ENCODE measurements at places on chromosomes 5 and 9.

- DNase-seq, result no peak
Observed at GRCh38 chr5:4513381-4513780, 626.7 kb upstream of the ADAMTS16 start.

GRCh38 chr5:139131465-139131864, 66.7 kb downstream of the SIL1 start:
- no peak for DNase-seq

DNA sequence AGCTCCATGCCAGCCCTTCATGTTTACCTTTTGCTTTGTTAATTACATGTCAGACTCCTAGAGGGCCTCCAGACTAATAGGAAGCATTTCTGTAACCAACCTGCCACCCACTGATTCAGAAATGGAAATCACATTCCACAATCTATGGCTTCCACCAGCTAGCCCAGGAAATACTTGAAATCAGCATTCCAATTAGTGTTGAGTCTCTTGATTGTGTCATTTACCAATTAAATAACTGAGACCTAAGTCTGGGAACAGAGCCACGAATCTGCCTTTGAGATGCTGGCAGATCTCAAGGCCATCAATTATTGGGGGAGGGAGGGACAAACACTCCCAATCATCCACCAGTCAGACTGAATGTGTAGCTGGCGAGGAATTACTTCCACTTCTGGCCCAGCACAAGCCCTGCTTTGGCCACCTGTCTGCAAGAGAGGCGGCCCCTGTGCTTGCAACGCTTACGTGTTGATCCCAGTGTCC, 27.4 kb upstream of the SAP30L start:
- DNase-seq, result no peak

DNA sequence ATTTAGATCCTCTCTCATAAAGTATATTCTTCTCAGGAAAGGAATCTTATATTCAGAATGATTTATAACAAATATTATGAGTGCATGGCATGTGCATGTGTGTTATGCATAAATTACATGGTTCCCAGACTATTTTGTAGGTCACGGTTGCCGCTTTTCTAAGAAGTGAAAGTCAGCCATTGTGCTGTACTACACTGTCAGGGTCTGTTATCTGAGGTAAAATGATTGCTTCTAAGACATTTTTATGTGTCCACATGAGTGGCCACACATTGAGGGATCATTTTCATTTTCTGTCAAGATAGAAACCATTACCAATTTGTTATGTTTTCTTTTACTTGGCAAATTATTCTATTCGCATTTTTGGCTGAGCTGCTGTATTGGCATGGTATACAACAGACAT, 210.8 kb downstream of the CWC27 start:
- no peak for DNase-seq

- DNase-seq, result no peak
Observed at GRCh38 chr9:98255061-98255577, 330 bp downstream of the TBC1D2 start.

- DNase-seq, result no peak
Observed at GRCh38 chr5:177382423-177383029, 1.7 kb upstream of the SLC34A1 start.

DNA sequence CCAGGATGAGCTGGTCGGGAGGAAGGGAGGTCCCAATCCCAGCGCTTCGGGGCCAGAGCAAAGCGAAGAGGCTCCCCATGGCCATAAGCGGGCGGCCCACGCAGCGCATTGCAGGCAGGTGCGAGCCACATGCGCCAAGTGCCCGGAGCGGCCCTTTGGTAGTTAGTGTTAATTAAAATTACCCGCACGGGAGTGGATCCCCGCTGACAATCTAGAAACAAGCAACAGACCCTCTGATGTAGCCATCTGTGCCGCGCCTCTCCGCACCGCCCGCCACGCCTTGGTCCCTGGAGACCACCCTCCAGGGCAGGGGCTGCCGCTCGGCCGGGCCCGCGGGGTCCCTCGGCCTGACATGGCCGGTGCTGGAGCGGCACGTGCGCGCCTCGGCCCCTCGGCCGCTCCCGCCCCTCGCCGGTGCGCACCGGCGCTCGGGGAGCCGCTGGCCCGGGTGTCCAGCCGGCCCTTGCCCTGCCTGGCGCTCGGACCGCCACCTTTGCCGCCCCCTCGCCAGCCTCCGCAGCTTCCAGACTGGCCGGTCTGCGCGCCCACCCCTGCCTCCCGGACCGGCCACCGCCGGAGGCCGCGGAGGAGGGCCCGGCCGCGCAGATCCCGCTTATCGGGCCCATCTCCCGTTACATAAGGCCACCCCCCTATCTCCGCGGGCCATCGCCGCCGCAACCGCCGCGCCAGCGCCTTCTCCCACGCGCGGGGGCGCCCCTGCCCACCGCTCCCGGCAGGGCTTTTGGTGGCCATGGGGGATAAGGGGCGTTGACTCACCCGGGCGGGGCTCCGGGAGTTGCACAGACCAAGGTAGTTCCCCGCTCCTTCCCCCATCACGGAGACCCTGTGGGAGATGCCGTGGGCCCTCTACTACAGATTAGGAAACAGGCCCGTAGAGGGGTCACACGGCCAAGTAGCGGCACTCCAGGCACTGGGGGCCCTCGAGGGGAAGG, 1.9 kb upstream of the IL13 start:
- DNase-seq, result no peak

- peak; percentile 8 for DNase-seq
Observed at GRCh38 chr9:214648-215493, at the start of gene DOCK8. Gene DOCK8, plus strand, starts transcription at chr9:214865. Its CDS starts 112 bp downstream, at chr9:214977.

- no peak for DNase-seq
Observed at GRCh38 chr5:43316421-43316820, 3.2 kb upstream of the HMGCS1 start.

DNA sequence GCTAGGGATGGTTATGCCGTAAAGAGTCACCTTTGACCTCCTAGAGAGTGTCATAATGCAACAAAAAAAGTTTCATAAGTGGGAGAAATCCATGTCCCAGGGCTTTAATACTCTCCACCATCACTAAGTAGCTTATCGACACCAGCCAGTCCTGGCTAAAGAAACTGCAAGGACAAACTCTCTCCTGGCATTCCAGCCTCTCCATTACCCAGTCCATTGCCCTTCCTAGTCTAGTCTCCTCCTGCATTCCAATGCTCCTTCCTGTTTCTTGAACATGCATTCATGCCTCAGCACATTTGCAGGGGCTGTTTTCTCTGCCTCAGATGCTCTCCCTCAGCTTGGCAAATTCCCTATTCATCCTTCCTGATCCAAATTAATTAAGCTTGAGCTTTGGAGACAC, 364.1 kb downstream of the BRINP1 start:
- DNase-seq, result no peak

DNA sequence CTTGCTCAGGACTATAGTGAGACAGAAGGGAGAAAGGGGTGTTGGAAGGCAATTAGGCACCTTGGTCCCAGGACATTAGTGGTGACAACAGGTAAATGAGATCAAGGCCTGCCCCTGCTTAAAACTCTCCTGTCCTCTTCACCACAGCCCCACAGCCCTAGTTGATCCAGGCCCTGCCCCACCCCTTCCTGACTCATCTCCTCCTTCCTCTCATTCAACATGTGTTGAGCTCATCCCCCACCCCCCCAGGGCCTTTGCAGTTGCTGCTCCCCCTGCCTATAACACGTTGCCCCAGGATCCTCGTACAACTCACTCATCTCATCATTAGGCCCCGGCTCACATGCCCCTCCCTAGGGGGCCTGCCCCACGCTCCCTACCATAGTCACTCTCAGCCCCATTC, 66.8 kb downstream of the TSPAN17 start:
- DNase-seq, result no peak

- no peak for DNase-seq
Observed at GRCh38 chr9:9750719-9751118, 862.1 kb downstream of the PTPRD start.

GRCh38 chr9:33125461-33125860, 41.7 kb downstream of the B4GALT1 start:
- no peak for DNase-seq

- DNase-seq, result no peak
Observed at GRCh38 chr9:88370346-88370745, 17.9 kb upstream of the SPIN1 start.

DNA sequence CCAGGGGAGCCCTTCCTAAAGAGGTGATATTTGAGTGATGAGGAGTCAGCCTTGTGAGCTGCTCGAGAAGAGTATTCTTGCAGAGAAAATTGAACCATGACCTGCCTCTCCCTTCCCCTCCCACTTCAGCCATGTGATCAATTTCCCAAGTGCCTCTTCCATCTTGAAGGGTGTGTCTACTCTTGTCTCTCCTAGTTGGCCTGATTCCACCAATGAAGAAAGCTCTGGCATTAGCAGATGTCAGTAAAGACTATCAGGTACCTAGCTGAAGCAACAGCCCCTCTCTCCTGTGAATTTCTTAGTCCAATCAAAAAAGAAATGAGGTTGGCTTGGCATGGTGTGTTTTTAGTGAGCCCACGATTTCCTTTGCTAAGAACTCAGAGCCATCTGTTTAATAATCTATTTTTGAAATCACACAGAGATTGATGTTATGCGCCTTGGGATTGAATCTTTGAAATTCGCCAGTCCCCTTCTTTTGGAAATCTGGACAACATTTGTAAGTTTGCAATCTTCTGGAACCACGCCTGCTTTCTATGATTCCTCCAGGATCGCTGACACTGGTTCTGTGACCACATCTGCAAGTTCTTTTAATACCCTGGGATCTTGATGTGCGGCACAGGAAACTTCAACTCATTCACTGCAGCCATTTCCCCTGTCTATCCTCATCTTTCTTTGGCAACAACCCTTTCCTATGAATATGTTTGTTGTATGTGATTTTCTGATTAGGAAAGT, 404.6 kb downstream of the DMRT2 start:
- no peak for DNase-seq

GRCh38 chr5:176733406-176734262, 76.7 kb upstream of the UNC5A start:
- DNase-seq, result no peak

DNA sequence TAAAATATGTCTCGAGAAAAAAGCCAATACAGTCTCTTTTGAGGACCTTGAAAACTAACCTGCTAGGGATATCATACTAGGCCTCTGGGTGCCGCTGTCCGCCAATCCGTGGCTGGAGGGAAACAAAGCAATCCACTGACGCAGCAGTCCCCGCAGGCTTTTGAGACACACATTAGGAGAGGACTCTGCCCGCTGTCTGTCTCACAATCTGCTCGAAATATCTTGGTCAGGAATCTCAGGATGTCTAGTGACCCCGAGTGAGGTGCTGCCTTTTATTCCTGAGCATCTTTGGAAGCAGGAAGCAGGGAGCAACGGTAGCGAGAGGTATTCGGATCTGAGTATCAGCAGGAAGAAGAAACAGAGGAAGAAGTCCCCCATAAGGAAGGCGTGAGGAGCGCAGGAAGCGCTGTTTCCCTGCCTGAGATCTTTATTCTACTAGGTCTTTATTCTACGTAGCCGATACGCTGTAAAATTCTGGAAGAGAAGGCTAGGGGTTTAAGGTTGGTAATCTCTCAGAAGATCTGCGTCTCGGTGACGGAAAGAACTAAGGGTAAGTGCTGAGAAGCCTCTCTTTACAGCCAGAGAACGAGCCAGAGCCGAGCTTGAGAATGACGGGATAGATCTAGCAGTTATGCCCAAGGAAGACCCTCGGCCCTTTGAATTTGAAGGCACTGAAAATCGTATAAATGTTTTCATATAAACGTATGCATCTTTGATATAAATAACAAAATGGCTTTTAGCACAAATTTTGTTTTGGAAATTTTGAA, 4.0 kb upstream of the PCDHGA1 start:
- no peak for DNase-seq

- DNase-seq, result no peak
Observed at GRCh38 chr5:133106761-133107572, 55.2 kb downstream of the HSPA4 start.

DNA sequence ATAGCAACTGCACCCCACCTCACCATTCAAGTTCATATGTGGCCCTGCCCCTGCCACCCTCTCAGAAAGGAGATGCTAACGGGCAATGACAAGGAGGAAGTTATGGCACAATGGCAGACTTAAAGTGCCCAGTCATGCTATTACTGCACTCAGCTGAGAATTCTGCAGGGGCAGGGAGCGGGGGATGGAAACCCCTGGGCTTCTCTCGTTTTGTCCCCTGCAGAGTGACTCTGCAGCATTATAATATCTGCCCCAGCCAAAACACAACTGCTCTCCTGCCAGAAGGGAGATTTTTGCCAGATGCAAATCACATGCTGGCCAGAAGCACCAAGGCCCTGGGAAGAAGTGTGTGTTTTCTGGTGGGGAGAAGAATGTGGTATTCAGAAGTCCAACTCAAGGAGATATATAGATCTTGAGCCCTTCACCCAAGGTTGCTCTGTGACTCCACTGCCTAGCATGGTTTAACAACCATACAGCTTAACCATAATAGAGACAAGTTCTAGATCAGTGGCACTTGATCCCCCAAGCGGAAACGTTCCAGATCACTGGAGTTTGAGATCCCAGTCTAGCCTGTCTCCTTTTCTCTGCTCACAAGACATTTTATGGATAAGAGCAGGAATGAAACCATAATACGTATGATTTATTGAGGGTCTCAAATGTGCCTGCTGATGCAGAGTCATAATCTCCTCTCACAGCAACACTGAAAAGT, 207.0 kb upstream of the MAP3K1 start:
- DNase-seq, result no peak

DNA sequence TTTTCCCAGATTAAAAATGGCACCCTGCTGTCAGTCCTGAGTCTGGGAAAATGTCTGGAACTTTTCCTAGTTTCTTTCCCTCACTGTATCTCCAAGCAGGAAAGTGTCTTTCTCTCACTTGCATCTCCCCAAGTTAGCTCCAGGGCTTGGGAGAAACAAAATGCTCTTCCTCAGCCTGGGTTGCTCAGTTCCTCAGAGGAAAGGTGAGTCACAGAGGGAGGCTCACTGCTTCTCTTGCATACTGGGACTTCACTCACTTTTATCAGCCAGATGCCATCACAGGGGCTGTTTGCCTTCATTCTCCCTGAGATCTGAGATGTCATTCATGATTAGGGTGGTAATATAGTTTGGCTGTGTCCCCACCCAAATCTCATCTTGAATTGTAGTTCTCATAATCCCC, 519.9 kb downstream of the SEMA5A start:
- no peak for DNase-seq

- no peak for DNase-seq
Observed at GRCh38 chr5:156640691-156641241, 209.3 kb upstream of the PPP1R2B start.

GRCh38 chr9:8717146-8717545, 917.6 kb upstream of the DMAC1 start:
- no peak for DNase-seq

DNA sequence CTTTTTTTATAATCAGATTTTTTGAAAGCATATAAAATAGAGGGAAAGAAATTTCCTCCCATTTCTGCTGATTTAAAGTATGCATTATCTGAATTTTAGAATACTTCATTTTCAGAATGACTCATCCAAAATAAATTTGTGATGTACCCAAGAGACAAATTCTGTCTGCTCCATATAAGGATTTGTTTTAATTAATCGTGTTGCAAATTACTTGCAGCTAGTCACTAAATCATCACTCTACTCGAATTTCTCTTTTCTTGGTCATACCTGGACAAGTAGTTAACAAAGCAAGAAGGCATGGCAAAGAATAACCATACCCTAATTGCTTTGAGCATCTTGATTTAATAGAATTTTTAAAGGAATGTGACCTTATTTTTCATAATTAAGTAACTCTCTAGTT, 284.1 kb upstream of the GRAMD2B start:
- DNase-seq, result no peak

Measured in DMS153 (cell line).